D341Med (cell line): ENCODE measurements at places on chromosomes 2 and 18.

- no peak for DNase-seq
These were observed 83.2 kb downstream of the DGKD start for GRCh38 chr2:233437439-233437955.

DNA sequence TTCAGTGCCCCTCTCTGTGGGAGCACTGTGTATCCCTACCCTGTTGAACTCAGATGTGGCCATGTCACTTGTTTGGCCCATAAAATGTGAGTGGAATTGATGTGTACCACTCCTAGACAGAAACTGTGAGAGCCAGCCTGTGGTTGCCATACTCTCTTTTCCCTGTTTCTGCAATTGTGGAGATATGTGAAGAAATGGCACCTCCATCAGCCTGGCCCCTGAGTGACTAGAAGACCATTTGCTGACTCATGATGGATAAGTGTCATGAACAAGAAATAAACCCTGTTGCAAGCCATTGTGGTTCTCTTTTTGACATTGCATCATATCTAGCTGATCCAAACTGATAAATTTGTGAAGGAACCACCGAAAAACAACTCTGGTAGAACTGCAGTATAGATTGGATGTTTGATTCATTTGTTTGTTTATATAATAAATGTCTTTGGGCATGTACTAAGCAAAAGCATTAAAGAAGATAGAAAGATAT lies 214.5 kb upstream of the FBXO11 start:
- no peak for DNase-seq

DNA sequence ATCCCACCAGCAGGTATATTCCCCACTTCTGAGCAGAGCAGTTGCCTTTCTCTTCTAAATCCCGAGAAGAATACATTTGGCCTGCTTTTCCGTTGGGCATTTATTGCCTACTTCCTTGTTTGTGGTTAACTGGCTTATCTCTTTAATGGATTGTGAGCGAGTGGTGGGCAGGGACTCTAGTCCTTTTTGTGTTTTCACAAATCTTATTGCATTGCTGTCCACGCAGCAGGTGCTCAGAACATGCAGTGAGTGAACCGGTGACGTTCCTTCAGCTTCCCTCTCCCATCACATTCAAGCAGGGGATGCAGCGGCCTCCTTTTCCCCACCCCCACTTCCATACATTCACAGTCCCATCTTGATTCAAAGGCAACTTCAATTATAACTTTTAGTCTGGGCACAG lies 28.9 kb upstream of the GAREM2 start:
- no peak for DNase-seq

DNA sequence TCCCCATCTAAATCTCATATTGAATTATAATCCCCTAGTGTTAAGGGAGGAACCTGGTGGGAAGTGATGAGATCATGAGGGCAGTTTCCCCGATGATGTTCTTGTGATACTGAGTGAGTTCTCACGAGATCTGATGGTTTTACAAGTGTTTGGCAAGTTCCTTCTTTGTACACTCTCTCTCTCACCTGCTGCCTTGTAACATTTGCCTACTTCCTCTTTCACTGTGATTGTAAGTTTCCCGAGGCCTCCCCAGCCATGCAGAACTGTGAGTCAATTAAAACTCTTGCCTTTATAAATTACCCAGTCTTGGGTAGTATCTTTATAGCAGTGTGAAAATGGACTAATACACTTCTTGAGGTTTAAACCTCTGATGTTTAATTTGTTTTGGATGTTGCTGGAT lies 177.5 kb downstream of the CD8B2 start:
- DNase-seq = no peak

GRCh38 chr2:186205254-186205911 lies 280.7 kb upstream of the ZC3H15 start:
- DNase-seq = no peak

DNA sequence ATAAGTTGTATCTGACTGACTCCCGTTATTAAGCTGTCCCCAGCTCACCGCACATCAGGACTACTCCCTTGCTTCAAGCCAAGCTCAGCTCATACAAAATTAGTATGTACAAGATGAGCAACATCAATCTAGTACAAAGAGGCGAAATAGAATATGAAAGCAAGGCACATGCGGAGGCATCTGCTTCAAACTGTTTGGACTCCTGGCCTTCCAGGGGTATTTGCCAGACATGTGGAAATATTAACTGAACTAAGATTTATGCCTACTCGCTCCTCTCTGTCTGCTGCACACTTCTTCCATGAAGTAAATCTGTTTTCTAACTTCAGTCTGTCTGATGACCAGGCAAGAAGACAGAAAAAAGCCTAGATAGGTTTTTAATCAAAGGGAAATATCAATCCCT lies 499.8 kb downstream of the PID1 start:
- no peak for DNase-seq

DNA sequence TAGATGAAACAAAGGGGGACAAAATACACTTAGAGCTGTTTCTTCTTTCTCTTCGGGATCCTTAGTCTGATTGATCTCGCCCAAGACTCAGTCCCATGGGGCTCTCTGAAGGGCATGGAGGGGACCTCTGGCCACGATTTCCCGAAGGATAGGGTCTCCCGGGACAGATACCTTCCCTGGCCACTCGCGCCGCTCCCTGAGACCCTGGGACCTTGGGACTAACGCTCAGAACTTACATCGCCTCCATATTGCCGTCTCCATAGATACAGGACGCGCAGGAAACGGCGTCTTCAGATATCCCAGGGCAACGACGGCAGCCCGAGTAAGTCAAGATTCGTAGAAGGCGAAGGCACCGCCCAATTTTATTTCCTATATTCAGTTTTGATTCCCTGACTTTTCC lies at the start of gene CFAP65:
CFAP65 (minus strand) TSS at position 265 of the 400 bp plus-strand sequence. CDS start 2,468 bp downstream, outside the sequence.
- peak; percentile 71 for DNase-seq

- no peak for DNase-seq
These were observed 19.3 kb upstream of the POU3F3 start for GRCh38 chr2:104834431-104835153.

- DNase-seq = no peak
These were observed 24.4 kb upstream of the FTCDNL1 start for GRCh38 chr2:199875400-199875799.

GRCh38 chr18:68233018-68233417 lies 481.9 kb downstream of the TMX3 start:
- DNase-seq = peak; percentile 82

DNA sequence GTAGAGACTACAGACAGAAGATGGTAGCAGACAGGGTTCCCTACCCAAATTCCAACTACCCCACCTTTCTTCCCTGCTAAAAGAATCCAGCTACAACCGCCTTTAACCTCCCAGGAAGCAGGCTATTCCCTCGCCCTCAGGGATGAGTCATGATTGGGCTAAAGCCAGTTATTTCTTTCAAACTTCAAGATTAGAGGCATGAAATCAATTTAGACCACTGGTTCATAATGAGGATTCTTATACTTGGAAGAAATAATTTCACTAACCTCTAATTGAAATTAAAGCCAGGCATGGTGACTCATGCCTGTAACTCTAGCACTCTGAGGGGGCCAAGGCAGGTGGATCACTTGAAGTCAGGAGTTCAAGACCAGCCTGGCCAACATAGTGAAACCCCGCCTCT lies 20.0 kb downstream of the TRIP12 start:
- DNase-seq = no peak

GRCh38 chr2:216732334-216732733 lies 37.0 kb upstream of the IGFBP5 start:
- no peak for DNase-seq

- no peak for DNase-seq
These were observed 121.5 kb upstream of the CDCA7 start for GRCh38 chr2:173232956-173233744.

GRCh38 chr18:25533218-25533617 lies 181.3 kb upstream of the ZNF521 start:
- DNase-seq = no peak

- DNase-seq = no peak
These were observed 3.4 kb downstream of the KLF7 start for GRCh38 chr2:207162316-207162715.

- no peak for DNase-seq
These were observed 123.7 kb downstream of the HNMT start for GRCh38 chr2:138087751-138088593.

DNA sequence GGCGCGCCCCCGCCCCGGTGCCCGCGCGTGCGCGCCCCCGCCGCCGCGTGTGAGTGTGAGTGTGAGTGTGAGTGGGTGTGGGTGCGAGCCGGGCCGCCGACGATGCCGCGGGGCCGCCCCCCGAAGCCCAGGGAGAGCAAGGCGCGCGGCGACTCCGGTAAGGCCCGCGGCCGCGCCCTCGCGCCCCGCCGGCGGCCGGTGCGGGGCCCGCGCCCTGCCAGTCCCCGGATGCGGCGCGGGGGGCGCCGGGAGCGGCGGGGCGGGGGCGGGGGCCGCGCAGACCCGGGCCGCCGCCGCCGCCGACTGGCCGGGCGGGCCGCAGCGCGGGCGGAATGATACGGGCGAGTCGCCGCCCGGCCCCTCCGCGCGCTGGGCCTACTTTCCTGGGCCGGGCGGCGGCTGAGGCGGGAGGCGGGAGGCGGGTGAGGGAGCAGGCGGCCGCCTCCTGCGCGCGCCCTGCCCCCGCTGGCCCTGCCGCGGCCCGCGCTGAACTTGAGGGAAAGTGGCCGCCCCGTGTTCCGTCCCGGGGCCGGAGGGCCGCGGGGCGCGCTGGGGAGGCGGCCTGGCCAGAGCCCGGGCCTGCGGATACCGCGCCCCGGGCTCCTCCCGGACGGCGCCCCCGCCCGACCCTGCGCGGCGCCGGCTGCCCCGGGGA lies at the start of gene ZNF236:
ZNF236 (plus strand) TSS at position 52 of the 655 bp plus-strand sequence; CDS start at position 103, 51 bp downstream.
- peak; percentile 99 for DNase-seq

DNA sequence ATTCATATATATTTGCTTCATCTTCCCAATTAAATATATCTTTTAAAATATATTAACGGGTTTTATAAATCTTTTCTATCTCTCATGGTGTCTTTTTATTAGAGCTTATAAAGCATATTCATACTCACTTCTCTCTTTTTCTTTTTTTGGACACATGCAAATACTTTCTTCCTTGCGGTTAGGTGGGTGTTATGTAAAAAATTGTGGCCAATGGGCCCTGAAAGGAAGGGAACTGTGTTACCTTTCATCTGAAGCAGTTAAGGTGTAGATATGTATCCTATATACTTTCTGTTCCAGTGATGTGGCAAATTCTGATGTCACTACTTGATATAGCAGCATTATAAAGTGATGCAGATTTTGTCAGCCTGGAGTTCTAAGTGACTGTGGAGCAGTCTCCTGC lies 714.5 kb downstream of the PLCL1 start:
- DNase-seq = no peak

DNA sequence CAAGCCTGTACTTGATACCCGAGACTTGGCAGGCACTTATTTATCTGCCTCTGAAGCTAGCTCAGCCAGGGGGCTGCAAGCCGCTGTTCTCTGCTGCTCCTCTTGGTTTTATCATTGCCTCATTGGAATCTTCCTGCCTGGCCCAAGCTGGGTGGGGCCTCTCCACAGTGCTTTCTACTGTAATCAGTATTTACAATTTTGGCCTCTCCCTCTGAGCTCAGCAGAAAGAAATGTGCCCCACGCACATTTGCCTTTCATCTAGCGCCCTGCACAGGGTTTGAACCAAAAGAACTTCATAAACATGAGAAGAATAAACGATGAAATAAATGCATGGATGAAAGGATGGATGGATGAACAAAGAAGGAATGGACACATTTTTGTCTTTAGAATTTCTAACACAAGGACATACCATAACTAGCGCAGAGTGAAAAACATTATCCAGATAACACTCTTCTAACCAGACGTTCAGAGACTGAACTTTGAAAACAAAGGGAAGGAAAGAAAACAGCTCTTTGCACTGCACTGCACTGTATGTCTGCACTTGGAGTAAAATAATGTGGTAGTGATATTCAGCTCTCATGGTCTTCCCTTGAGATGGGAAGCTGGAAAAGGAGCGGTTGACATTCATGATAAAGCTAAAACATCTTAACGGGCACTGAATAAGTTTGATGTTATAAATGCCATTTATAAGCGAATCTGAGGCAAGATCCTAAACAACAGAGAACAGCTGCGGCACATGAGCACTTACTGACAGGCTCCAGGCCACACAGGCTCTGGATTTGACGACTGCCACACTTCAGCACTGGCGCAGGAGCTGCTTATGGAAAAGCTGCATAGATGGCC lies 86.8 kb upstream of the SP3 start:
- no peak for DNase-seq

GRCh38 chr18:28706397-28706796 lies 529.5 kb upstream of the CDH2 start:
- DNase-seq = no peak

- DNase-seq = no peak
These were observed 7.8 kb downstream of the RNPEPL1 start for GRCh38 chr2:240576036-240576435.

DNA sequence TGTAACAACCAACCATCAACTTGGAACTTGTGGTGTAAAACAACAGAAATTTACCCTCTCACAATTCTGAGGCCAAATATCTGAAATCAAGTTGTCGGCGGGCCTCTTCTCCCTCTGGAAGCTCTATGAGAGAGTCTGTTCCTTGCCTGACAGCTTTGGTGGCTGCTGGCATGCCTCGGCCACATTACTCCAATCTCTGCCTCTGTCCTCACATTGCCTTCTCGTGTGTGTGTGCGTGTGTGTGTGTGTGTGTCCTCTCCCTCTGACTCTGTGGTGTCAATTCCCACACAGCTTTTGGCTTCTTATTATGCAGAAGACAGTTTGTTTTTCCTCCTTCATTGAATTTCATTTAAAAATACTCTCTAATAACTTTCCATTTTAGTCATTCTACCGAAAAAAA lies 50.4 kb downstream of the ZDBF2 start:
- no peak for DNase-seq

DNA sequence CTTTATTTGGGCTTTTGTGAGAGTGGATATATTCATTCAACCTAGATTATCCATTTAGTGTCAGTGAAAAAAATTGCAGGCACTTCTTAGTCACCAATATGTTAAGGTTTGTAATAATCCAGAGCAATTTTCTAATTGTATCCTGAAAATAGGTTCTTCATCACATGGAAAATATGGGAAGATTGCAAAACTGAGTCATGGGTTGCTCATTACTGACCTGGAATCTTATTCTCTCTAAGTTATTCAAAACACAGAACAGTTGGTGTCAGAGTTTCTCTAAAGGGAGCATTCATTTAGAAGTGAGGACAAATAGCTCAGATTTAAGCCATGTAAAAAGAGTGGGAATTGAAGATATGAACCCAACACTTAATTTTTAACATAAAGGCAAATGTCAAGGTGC lies 181.3 kb downstream of the IKZF2 start:
- DNase-seq = no peak

- no peak for DNase-seq
These were observed 262.2 kb upstream of the ZNF521 start for GRCh38 chr18:25614168-25614567.

DNA sequence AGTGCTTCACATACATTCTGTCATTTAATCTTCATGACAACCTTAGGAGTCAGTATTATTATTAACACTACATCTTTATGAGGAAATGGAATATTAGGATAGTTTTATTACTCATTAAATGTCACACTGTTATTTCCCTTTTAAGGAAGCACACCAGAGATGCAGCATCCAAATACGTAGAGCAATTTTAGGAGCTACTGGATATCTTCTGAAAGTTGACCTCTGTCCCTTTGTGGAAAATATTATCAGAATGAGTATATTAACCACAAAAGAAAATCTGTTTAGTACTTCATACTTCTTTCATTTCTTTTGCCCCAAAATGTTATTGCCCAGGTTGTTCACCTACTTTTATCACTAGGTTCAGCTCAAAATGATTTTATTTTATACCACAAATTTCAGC lies 72.9 kb upstream of the APCDD1 start:
- DNase-seq = no peak

- no peak for DNase-seq
These were observed 9.7 kb downstream of the RHBDD1 start for GRCh38 chr2:226845386-226846116.

GRCh38 chr2:135874777-135875365 lies 1.4 kb downstream of the MCM6 start:
- no peak for DNase-seq

GRCh38 chr2:49770919-49771318 lies 616.6 kb upstream of the FSHR start:
- peak; percentile 33 for DNase-seq
